ENCODE measurements at places on chromosomes 6 and 20.

GRCh38 chr6:74410630-74411029 lies 714.6 kb downstream of the CD109 start:
- DNase-seq = no peak

DNA sequence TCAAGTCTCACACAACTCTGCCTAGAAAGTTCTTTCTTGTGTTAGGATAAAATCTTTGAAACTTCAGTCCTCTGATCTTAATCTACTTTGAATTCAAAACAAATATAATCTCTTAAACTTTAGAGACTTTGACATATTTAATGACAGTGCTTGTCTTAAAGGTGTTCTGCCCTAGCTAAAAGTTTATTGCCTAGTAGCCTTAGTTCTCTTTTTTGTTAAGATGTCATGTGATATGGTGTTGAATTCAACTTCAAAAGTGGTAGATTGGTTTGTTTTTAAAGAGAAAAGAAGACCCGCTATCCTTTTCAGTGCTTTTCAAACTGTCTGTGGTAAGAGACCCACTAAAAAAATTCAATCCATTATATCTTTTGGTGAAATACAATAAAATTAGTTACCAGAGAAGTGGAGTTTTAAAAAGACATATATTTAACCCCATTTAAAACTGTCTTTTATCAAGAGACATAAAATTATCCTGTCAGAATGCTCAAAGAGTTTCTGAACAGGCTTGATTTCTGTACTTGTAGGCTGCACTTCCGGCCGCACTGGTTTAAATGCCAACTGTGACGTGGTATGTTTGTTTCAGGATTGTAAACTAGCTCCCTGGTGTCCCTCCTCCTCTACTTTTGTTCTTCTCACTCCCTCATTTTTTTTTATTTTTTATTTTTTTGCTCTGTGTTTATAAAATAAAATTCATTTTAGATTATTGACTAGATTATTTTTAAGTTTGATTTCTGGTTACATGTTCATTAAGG lies 76.5 kb downstream of the QKI start:
- DNase-seq = peak; percentile 74

DNA sequence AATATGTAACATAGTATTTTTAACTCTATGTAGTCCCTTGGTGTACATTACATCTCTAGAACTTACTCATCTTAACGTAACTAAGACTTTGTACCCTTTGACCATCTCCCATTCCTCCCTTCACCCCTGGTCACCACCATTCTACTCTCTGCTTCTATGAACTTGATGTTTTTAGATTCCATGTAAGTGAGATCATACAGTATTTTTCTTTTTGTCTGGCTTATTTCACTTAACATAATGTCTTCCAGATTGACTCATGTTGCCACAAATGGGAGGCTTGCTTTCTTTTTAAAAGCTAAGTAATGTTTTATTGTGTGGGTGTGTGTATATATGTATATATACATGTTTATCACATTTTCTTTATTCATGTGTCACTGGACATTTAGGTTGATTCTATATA lies 55.8 kb downstream of the TMEM200A start:
- no peak for DNase-seq

GRCh38 chr20:36154700-36155628 lies at the start of gene EPB41L1:
EPB41L1 (plus strand) TSS chr20:36154740; CDS start chr20:36173778, 19,038 bp downstream.
- peak; percentile 51 for DNase-seq

DNA sequence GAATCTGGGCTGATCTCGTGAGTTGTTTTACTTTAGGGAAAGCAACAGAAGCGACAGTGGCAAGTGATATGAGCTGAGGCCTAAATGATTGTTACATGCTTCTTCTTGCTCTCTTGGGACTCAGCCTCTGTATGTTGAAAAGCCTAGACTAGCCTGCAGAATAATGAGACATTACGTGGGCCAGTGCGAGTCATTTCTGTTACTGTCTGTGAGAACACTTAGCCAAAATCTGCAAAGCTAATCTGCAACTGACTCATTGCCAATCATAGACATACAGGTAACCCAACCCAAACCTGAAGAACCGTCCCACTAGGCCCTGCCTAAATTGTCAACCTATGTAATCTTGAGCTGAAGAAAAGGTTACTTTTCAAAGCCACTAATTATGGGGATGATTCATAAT lies 77.4 kb upstream of the F13A1 start:
- DNase-seq = no peak
